Chondrocyte (in vitro differentiated cells): ENCODE measurements at places on chromosomes 7 and 10. TPM values are rescaled to one million over a fixed set of nuclear protein-coding genes. Genes with fewer than 3 reads are reported as not detected.

DNA sequence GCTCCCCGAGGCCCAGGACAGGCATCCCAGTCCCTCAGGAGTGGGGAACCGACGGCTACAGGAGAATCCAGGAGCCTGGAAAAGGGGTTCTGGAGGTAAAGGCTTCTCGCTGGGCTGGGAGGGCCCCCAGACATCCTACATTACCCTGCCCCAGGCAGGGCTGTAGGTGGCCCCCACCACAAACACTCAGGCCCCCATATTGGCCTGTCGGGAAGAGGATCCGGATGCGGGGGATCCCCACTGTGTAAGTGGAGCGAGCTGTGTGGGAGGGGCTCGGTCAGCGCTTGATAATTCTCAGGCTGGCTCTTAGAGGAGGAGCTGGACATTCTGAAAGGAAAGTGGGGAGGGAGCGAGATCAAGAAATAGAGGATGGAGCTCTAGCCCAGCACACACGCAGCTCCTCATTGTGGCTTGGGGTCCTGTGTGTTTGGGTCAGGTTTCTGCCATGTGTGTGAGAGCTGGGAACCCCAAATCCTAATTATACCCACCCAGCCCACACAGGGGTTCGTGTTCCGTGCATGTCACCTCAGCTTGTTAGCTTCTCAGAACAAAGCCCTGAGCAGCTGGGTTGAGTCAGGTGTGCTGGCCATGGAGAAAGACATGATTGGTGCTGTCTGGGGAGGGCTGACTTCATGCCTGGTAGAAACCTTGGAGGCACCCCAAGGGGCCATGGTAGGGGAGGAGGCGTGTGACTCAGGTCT, 49.4 kb downstream of the ZNF467 start:
- DNase-seq, result no peak

GRCh38 chr10:16184096-16184597, 252.7 kb upstream of the PTER start:
- no peak for DNase-seq

HMX2 gene
- total RNA-seq, result not detected in 3 replicates

GRCh38 chr7:136076954-136077353, 99.8 kb upstream of the MTPN start:
- DNase-seq, result no peak

BUD23 gene
- 39.2 to 43.4 TPM (median 42.6 TPM) in 3 replicates for total RNA-seq

DNA sequence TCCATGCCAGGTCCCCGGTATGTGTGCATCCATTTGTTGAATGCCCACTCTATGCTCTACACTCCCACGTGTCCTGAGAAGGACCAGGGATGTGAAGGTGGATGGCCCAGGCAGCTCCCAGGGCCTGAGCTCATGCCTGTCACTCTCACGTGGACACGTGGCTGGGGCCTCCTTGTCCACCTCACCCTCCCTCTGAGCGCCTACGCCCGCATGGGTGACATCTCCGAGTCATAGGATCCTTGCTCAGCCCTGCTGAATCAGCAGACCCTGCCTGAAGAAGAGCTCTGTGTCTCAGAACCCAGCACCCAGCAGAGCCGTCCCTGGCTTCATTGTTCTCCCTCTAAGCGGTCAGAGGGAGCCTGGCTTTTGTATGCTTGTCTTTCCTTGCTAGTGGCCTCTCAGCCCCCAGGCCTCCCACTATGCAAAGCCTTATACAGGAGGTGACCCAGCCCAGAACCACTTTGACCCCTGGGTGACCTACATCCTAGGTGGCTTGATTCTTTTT, 107.9 kb upstream of the PPIF start:
- DNase-seq, result no peak

- DNase-seq, result no peak
Observed at GRCh38 chr7:148037044-148037443, 553.5 kb upstream of the C7orf33 start.
